NCI-H146 (cell line): ENCODE measurements at places on chromosomes 7 and 10.

DNA sequence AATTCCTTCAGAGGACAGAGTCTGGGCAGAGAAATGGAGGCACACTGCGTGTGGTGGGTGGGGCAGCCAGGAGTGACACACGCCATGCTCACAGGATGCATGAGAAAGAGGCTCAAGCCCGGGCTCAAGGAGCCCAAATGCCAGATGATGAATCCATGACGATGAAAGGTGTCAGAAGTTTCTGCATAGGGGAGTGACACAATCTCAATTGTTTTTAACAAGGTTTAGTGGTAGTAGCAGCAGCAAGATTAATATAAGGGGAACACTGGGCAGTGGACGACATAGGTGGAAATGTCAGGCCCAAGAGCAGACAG is 126.1 kb downstream of the TNS3 start:
- no peak for DNase-seq

- no peak for DNase-seq
Measured at GRCh38 chr7:38929460-38930171, 20.6 kb upstream of the VPS41 start.

GRCh38 chr7:133139350-133139749 is 57.5 kb upstream of the CHCHD3 start:
- no peak for DNase-seq

- no peak for DNase-seq
Measured at GRCh38 chr7:2566890-2567678, 8.3 kb downstream of the IQCE start.

GRCh38 chr10:10830293-10830986 is 187.2 kb upstream of the CELF2 start:
- DNase-seq: no peak
